ENCODE measurements at places on chromosomes 6 and 20. TPM values are rescaled to one million over a fixed set of nuclear protein-coding genes. Genes with fewer than 3 reads are reported as not detected.

Gene FAM83C
- not detected for total RNA-seq

DNA sequence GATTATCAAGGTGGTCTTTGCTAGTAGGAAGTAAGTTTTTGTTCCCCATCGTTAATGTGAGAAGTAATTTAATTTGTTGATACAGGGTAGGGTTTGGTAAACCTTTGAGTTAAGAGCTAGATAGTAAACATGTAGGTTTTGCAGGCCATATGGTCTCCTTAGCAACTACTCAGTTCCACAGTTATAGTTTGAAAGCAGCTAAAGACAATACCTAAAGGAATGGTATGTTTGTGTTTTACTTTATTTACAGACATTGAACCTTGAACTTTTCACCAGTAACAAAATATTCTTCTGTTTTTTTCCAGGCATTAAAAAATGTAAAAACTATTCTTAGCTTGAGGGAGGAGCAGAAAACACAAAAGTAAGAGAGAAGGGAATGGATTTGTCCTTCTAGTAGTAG, 1.7 kb downstream of the CAP2 start:
- DNase-seq: no peak

- no peak for DNase-seq
Measured at GRCh38 chr6:161954077-161954476, 680.2 kb upstream of the AGPAT4 start.

DNA sequence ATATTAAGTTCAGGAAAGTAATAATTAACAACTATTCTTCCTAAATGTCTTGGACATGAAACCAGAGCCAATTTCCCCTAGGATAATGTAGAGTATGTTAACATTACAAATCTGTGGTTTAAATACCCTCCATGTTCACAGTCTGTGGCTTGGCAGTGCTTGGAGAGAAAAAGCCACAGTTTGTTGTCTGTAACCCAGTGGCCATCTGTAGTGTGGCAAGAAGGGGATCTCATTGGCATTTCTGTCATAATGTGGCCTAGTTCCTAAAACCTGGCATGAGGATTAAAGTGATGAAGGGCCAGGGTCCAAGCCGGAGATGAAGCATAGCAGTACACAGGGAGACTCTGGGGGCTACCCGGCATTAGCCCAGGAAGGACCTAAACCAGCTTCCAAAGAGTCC, 31.2 kb downstream of the SYNE1 start:
- DNase-seq: no peak

DNA sequence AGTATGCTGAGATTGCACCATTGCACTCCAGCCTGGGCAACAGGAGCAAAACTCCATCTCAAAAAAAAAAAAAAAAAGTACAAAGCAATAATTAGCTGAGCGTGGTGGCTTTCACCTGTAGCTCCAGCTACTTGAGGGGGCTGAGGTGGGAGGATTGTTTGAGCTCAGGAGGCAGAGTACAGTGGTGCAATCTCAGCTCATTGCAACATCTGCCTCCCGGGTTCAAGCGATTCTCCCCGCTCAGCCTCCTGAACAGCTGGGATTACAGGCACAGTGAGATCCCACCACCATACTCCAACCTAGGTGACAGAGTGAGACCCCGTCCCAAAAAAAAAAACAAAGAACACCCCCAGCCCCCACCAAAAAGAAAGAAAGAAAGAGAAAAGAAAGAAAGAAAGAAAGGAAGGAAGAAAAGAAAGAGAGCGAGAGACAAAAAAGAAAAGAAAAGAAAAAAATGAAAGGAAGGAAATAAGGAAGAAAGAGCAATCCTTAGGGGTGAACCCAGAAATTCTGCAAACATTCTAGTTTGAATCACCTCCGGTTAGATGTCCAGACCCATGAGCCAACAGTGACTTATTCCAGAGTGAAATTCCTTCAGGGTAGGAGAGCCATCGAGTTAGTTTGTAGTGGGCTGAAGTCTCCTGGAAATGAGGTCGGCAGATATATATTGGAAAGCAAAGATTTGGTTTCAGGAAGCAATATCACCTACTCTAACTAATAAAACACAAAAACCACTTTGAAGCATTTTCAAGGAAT, 3.2 kb upstream of the RIPOR3 start:
- no peak for DNase-seq

GRCh38 chr20:35325401-35325800, 33.2 kb upstream of the FAM83C start:
- DNase-seq: no peak

Gene CLDN20
- total RNA-seq: not detected

Gene EFCAB8
- total RNA-seq: not detected

DNA sequence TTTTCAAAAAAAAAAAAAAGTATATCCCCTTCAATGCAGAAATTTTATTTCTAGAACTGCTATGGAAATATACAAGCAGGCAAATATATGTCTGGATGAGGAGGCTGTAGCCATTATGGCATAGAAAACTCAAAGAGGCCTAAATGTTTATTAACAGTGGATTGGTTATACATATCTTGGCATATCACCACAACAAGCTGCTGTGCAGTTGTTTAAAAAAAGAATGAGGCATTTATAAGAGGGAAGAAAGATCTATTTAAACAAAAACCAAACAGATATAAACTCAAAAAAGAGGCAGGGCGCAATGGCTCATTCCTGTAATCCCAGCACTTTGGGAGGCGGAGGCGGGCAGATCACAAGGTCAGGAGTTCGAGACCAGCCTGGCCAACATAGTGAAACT, 26.2 kb downstream of the CASS4 start:
- DNase-seq: no peak

DNA sequence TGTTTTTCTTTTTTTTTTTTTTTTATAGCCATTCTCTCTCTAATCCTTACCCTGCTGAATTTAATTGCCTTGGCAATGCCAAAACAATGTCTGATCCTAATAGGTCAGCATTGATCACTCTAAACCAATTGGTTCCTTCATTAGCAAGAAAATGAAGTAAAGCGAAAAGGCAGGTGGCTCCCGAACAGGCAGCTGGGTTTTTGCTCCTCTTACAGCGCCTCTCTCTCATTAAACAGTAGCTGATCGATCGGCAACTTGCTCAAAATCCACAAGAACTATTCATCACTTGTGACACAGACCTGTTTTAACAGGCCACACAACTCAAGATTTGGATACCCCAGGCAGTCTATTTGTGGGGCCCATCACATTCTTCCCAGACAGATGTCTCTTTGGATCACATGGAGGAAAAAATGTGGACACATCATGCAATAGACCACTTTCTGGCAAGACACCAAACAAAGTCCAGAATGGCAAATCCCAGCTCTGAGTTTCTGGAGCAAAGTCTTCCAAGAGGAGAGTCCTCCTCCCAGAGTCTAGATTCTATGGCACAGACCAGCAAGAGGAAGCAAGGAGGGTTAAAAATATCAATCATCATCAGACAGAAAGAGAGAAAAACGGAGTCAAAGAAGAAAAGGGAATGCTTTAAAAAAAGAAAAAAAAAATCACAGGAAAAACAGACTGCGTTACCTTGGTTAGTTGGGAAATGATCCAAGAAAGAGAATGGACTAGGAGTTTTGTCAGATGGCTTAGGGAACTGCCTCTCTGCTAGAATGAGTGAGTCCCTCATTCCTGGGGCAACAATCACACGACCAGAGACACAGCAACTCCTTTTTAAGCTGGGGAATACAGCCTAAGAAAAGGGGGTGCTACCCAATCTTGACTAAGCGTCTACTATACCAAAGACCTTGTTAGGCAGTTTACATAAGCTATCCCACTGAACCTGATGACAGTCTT, 247.8 kb downstream of the BTBD9 start:
- no peak for DNase-seq

GRCh38 chr6:114247101-114247500, 95.7 kb downstream of the HS3ST5 start:
- DNase-seq: no peak

DNA sequence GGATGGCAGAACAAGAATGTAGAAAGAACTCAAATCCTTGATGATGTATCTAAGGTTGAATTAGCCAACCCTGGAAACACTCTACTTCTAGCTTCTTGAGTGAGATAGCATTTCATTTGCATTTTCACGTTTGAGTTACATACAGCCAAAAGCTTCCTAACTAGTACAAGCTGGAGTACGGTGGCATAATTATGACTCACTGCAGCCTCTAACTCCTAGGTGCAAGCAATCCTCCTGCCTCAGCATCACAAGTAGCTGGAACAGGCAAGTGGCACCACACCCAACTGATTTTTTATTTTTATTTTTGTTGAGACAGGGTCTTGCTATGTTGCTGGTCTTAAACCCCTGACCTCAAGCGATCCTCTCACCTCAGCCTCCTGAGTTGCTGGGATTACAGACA, 36.5 kb upstream of the STK35 start:
- no peak for DNase-seq

Gene TCF15
- total RNA-seq: 4.9 TPM

- DNase-seq: no peak
Measured at GRCh38 chr20:44997171-44997570, 30.9 kb downstream of the STK4 start.

Gene SIRPA
- total RNA-seq: 32.4 TPM

DNA sequence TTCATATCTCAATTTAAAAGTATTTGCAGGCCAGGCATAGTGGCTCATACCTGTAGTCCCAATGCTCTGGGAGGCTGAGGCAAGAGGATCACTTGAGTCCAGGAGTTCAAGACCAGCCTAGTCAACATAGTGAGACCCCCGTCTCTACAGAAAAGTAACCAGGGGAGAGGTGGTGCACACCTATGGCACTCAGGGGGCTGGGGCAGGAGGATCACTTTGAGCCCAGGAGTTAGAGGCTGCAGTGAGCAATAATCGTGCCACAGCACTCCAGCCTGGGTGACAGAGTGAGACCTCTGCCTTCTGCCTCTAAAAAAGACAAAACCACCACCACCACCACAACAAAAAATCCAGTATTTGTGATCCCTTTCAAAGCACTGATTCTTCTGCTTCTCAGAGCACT, 185.5 kb upstream of the QKI start:
- DNase-seq: no peak

DNA sequence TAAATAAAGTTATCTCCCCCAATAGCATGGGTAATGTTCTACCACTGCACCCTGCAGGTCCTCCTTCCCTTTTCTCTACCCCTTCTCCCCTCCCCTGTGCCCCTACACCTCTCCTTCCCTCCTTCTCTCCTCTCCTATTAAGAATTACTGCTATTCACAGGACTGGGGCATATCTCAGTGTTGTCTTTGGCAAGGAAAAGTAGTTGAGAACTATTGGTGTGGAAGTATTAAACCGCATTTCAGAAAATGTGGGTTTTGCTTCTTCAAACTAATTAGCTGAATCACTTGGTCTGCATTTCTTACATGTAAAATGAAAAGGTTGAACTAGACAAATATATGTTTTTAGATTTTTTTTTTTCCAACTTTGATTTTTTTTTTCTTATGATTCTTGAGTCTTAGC, 296.3 kb downstream of the CDKAL1 start:
- DNase-seq: no peak

- DNase-seq: no peak
Measured at GRCh38 chr6:159119791-159120190, 49.4 kb upstream of the FNDC1 start.

- DNase-seq: peak; percentile 77
Measured at GRCh38 chr20:44733341-44734069, 12.2 kb upstream of the KCNK15 start.

Gene TNF
- total RNA-seq: 0.51 TPM

Gene TRIM40
- not detected for total RNA-seq

- DNase-seq: no peak
Measured at GRCh38 chr6:4929097-4929718, 74.6 kb downstream of the RPP40 start.

DNA sequence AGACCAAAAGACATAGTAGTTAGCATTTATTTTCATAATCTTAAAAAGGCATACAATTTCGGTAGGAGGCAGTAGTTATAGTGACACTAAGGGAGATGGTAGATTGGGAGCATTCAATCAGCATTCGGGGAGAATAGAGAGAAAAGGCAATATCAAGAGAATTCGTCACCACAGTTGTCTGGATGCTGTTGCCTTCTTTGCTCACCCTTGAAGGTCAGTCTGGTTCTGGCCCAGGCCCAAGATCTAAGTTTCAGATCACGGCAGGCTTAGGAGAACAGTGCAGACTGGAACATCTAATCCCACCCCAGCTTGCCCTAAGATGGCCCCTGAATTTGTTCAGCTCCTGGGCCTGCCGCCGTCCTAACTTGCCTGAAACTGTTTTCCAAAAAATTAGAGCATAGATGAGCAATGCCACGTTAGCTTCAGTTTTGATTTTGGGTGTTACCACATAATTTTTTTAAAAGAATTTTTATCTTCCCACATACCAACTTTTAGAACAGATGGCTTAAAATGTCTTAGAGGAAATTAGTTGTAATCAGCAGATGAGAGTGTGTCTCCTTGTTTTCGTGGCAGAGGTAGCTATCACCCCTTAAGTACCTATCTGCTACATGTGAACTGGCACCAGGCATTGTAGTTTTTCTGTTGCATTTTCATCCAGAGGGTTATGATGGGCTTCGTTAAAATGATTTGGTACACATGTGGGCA, 8.3 kb upstream of the CEP85L start:
- no peak for DNase-seq
